ENCODE measurements at places on chromosomes 6 and 20.
A peak's percentile ranks its signal among the peaks of the same experiment; 100 is the strongest.

DNA sequence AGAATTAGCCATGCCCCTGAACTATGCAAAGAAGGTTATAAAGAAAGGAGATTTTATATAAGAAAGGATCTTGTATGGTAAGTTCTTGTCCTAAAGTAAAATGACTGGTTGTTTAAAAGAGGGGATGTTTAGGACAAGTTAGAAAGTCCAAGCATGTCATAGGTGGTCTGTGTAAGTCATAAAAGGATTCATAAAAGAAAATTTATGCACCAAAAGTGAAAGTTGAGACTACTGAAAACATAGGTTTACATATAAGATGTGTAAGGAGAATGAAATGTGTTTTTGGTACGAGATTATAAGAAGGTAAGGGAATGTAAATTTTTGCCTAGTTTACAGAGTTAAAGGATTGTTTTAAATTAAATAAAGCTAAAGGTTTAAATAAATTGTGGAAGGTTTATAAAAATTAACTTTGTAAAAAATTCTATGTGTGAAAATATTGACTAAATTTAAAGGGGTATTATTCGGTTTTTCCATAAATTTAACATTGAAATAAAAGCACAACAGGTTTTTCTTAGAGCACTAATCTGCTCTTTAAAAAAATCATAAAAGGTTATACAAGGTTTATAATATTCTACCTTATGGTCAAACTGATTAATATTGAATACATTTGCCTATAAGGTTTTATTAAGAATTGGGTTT lies 93.6 kb upstream of the UST start:
- H3K27me3 ChIP-seq: peaks cover 12% of the 10 kb centered on the region
- no peak overlapping the region for H3K4me3 ChIP-seq
- H3K27ac ChIP-seq: no peak overlapping the region
- H3K36me3 ChIP-seq: peaks cover 2% of the 10 kb centered on the region
- no peak for DNase-seq

- peaks cover 10% of the 10 kb centered on the region for H3K4me1 ChIP-seq
- DNase-seq: no peak
- H3K4me3 ChIP-seq: no peak overlapping the region
- no peak overlapping the region for H3K27ac ChIP-seq
Measured at GRCh38 chr6:130694606-130695005, 132.6 kb upstream of the SMLR1 start.

DNA sequence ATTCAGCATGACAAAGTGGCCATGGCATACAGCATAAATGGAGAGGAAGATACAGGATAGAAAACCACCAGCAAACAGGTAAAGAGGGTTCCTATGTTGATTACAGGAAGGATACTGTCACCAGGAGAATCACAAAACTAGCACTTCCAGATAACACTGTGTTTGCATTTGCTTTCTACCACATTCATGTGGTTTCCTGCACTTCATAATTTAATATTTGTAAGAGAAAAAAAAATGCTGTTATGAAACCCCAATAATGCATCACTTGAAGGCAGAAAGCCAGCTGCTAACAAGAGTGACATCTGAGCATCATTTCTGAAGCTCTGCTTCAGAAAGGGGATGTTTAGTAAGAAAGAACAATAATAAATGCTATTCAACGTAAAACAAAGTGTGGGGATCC lies 106.6 kb downstream of the ATXN1 start:
- H3K27ac ChIP-seq: peak overlapping the region; percentile 34
- peak; percentile 30 for DNase-seq
- no peaks in the 10 kb centered on the region for H3K27me3 ChIP-seq
- H3K4me1 ChIP-seq: peaks cover 77% of the 10 kb centered on the region
- H3K36me3 ChIP-seq: peaks cover 26% of the 10 kb centered on the region

DNA sequence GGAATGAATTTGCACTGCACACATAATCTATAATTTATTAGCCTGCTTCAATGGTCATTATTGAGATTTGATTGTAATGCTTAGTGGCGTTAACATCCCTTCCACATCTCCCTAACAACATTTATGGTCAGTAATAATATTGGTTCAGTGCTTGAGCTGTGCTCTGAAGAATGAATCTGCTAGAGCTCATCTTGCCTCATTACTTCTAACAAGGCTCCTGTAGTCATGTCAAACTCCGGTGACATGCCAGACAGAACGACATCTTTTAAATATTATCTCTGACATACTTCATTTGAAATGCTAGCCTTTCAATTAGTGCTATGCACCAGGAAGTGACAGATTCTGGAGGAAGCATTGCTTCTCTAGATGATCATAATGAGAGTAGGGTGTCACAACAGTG lies 240.3 kb upstream of the BTBD3 start:
- no peak overlapping the region for H3K27ac ChIP-seq
- H3K27me3 ChIP-seq: no peaks in the 10 kb centered on the region
- H3K4me1 ChIP-seq: no peaks in the 10 kb centered on the region
- H3K4me3 ChIP-seq: no peak overlapping the region
- H3K36me3 ChIP-seq: no peaks in the 10 kb centered on the region

- H3K4me3 ChIP-seq: no peak overlapping the region
- H3K27ac ChIP-seq: no peak overlapping the region
- peaks cover 15% of the 10 kb centered on the region for H3K36me3 ChIP-seq
- H3K4me1 ChIP-seq: peaks cover 65% of the 10 kb centered on the region
- H3K27me3 ChIP-seq: no peaks in the 10 kb centered on the region
Measured at GRCh38 chr6:14724549-14724948, 521.3 kb upstream of the JARID2 start.

DNA sequence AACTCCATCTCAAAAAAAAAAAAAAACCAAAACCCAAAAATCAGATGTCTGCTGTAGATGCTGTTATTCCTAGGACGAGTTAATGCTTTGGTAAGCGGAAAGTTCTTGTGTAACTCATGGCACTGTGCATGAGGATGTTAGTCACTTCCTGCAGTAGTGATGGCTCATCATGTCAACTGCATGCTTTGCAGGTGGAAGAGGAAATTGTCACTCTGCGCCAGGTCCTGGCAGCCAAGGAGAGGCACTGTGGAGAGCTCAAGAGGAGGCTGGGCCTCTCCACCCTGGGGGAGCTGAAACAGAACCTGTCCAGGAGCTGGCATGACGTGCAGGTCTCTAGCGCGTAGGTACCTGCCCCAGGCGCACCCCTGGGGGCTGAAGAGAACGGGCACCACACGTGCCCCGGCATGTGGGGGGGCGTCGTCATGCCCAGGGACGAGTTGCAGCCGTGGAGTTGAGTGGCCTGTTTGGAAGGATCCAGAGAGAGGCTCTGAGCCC lies 8.5 kb downstream of the TPD52L2 start:
- peaks cover 11% of the 10 kb centered on the region for H3K4me1 ChIP-seq
- no peak overlapping the region for H3K4me3 ChIP-seq
- DNase-seq: peak; percentile 76
- peak overlapping the region; percentile 87 for H3K27ac ChIP-seq

- H3K4me3 ChIP-seq: peak overlapping the region; percentile 71
- H3K27ac ChIP-seq: peak overlapping the region; percentile 94
- peak; percentile 88 for DNase-seq
- H3K4me1 ChIP-seq: peaks cover 44% of the 10 kb centered on the region
- peaks cover 2% of the 10 kb centered on the region for H3K36me3 ChIP-seq
Measured at GRCh38 chr6:31400467-31401289, 2.7 kb upstream of the MICA start.

- no peak for DNase-seq
- H3K27ac ChIP-seq: no peak overlapping the region
- no peaks in the 10 kb centered on the region for H3K27me3 ChIP-seq
- H3K36me3 ChIP-seq: peaks cover 9% of the 10 kb centered on the region
Measured at GRCh38 chr6:7134999-7135745, 27.4 kb downstream of the RREB1 start.

DNA sequence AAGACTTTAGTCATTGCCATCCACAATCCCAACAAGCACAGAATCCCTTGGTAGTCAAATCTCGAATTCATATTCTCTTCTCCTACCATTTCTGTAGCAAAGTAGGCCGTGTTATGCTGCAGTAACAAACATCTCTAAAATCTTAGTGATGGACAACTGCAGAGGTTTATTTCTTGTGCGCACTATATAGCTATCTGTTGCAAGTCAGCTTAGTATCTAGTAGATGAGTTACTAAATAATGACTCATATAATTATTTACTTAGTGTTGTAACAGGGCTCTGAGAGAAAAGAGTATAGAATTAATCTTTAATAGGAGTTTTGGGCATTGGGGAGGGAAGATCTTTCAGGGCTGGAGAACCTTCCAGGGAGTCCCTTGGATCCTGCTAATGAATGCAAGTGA lies 73.3 kb downstream of the CAP2 start:
- no peaks in the 10 kb centered on the region for H3K36me3 ChIP-seq
- peaks cover 5% of the 10 kb centered on the region for H3K4me1 ChIP-seq
- H3K27ac ChIP-seq: no peak overlapping the region
- H3K4me3 ChIP-seq: no peak overlapping the region
- H3K27me3 ChIP-seq: peaks cover 2% of the 10 kb centered on the region

DNA sequence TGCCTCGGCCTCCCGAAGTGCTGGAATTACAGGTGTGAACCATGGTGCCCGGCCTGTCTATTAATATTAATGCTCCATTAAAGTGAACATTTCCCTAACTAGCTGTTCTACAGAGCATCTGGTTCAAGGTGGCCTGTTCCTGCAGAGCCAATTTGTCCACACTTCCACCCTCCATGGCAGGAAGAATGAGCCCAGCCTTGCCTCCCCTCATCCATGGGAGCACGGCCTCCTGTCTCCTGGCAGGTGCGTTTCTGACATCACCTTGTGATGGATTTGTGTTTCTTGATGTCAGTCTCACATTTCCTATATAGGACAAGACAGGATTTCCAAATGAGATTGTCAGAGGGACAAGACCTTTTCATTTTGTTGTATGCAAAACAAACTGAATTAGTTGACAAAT lies 105.7 kb upstream of the FRMD1 start:
- no peaks in the 10 kb centered on the region for H3K4me1 ChIP-seq
- no peak for DNase-seq
- H3K27me3 ChIP-seq: no peaks in the 10 kb centered on the region

GRCh38 chr6:100880149-100880852 lies 828 bp downstream of the ASCC3 start:
- H3K4me1 ChIP-seq: peaks cover 46% of the 10 kb centered on the region
- H3K4me3 ChIP-seq: peak overlapping the region; percentile 99
- H3K36me3 ChIP-seq: peaks cover 16% of the 10 kb centered on the region
- peak overlapping the region; percentile 100 for H3K27ac ChIP-seq
- H3K27me3 ChIP-seq: peaks cover 1% of the 10 kb centered on the region

DNA sequence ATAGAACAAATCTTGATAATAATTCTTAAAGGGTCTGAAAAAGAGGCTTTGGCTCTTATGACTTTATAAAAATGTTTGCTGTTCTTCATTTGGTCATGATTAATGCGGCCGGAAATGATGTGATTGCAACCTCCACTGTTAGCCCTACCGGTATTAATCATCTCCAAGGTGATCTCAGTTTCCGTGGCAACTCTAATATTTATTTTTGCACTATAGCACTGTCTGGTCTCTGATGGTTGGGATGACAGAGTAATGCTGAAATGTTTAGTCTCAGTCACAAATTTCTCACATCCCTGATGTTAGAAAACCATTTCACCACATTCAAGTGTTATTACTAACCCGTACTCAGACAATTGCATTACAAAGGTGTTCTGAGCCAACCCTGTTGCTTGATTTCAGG lies 87.4 kb downstream of the TMEM200A start:
- H3K4me3 ChIP-seq: no peak overlapping the region
- H3K27ac ChIP-seq: no peak overlapping the region
- DNase-seq: no peak
- H3K27me3 ChIP-seq: no peaks in the 10 kb centered on the region
- no peaks in the 10 kb centered on the region for H3K4me1 ChIP-seq

- H3K27me3 ChIP-seq: peaks cover 25% of the 10 kb centered on the region
- no peak for DNase-seq
- H3K4me3 ChIP-seq: no peak overlapping the region
- H3K27ac ChIP-seq: no peak overlapping the region
- no peaks in the 10 kb centered on the region for H3K4me1 ChIP-seq
Measured at GRCh38 chr6:163941624-163941976, 527.1 kb downstream of the QKI start.

- DNase-seq: no peak
- no peak overlapping the region for H3K4me3 ChIP-seq
Measured at GRCh38 chr6:90859612-90860011, 272.7 kb upstream of the MAP3K7 start.

DNA sequence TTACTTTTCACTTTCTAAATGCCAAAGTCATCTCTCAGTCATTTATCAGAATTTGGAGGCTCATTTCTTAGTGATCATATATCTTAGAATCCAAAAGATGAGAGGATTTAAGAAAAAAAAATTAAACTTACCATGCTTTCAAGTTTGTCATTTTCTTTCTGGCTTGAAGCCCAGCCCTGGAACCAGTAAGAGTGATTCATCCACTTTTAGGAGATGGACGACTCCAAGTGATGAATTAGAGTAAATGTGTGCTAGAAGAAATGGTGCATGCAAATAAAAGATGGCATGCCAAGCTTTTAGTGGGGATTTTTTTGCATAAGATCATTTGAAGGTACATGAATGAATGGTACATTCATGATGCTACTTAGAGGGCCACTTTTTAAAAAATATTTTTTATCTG lies 20.1 kb downstream of the PLCB1 start:
- H3K4me3 ChIP-seq: no peak overlapping the region
- no peaks in the 10 kb centered on the region for H3K27me3 ChIP-seq
- no peak for DNase-seq
- no peak overlapping the region for H3K27ac ChIP-seq
- H3K36me3 ChIP-seq: no peaks in the 10 kb centered on the region

DNA sequence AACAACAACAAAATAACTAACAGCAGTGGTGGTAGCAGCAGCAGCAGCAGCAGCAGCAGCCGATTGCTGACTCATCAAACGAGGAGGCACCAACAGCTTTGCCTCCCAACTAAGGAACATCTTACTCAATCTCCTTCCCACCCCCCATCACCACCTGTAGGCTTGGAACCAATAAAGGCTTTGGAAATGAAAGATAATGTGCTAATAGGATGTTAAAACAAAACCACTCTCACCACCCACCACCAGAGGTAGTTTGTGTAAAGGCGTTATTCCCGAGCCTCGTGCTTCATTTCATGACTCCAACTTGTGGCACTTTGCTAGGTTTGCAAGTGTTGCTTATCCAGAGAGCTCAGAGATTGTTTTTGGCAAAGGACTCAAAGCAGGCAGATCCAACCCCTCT lies 346.5 kb downstream of the CD83 start:
- peaks cover 16% of the 10 kb centered on the region for H3K4me1 ChIP-seq
- H3K27me3 ChIP-seq: no peaks in the 10 kb centered on the region
- H3K36me3 ChIP-seq: peaks cover 4% of the 10 kb centered on the region

DNA sequence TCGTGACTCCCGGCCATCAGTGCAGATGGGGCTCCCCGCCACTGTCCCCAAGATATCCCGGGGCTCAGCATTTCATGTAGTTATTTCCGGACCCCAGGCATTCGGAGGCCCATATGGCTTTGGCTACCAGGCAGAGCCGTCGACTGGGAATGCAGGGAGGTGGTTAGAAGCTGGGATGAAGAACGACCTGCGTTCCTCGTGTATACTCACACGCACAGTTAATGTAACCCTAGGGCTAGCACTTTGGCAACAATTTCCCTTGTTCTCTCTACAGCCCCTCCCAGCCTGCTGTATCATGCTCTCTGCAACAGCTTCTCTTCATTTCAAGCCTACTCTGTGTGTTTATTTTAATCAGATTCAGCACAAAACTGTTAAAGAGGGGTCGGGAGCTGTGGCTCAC lies 240.4 kb downstream of the MYLK4 start:
- no peak overlapping the region for H3K27ac ChIP-seq
- H3K4me1 ChIP-seq: no peaks in the 10 kb centered on the region
- H3K4me3 ChIP-seq: no peak overlapping the region
- peaks cover 46% of the 10 kb centered on the region for H3K27me3 ChIP-seq
- DNase-seq: no peak
- no peaks in the 10 kb centered on the region for H3K36me3 ChIP-seq

GRCh38 chr6:167925026-167925425 lies 72.4 kb upstream of the KIF25 start:
- no peaks in the 10 kb centered on the region for H3K4me1 ChIP-seq
- DNase-seq: no peak
- H3K27me3 ChIP-seq: no peaks in the 10 kb centered on the region
- no peak overlapping the region for H3K27ac ChIP-seq
- no peak overlapping the region for H3K4me3 ChIP-seq
- H3K36me3 ChIP-seq: no peaks in the 10 kb centered on the region

Data from activated CD4-positive, alpha-beta T cell treated with anti-CD3 and anti-CD28 coated beads for 36 hours (primary cell).